Activated naive CD8-positive, alpha-beta T cell treated with anti-CD3 and anti-CD28 coated beads for 36 hours (primary cell): ENCODE measurements at places on chromosomes 12 and 14. TPM values are rescaled to one million over a fixed set of nuclear protein-coding genes. Genes with fewer than 3 reads are reported as not detected.

JPH4 gene
- 0.72 TPM for total RNA-seq

NPFF gene
- total RNA-seq = not detected

PDZRN4 gene
- not detected for total RNA-seq

LRTM2 gene
- total RNA-seq = not detected

KRT71 gene
- not detected for total RNA-seq

TMCC3 gene
- total RNA-seq = 0.10 TPM

CHGA gene
- total RNA-seq = not detected

SMIM41 gene
- not detected for total RNA-seq

ZFHX2 gene
- total RNA-seq = 0.85 TPM

PZP gene
- not detected for total RNA-seq

CCDC38 gene
- 0.16 TPM for total RNA-seq

ENDOU gene
- total RNA-seq = not detected

KRT72 gene
- 0.12 TPM for total RNA-seq

SAMD4A gene
- 4.7 TPM for total RNA-seq

CACNA2D4 gene
- 3.8 TPM for total RNA-seq

DCN gene
- total RNA-seq = not detected

C12orf54 gene
- not detected for total RNA-seq

HOXC9 gene
- not detected for total RNA-seq

HAL gene
- total RNA-seq = 0.56 TPM

GPRC5A gene
- total RNA-seq = 0.27 TPM

PRB2 gene
- total RNA-seq = not detected

RESF1 gene
- total RNA-seq = 79.1 TPM

SMOC1 gene
- total RNA-seq = not detected
